ENCODE measurements at places on chromosomes 6 and 20.

DNA sequence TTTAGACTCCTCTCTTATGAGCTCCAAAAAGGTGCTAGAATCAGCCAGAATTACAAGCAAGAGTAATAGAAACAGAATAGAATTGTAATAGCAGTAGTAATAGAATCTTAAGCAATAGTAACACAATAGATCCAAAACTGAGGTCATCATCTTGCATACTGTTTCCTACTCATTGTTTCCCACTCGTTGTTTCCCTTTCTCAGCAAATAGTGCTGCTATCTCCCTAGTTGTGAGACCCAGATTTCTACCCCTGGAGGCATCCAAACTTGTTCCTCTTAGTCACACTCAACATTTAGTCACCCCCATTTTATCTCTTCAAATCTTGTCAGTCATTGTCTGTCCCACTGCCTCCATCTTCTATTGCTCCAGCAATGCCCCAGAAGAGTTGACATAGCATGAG lies 356.9 kb upstream of the MARCKS start:
- no peak for DNase-seq

- no peak for DNase-seq
Measured at GRCh38 chr6:87183687-87184086, 28.3 kb downstream of the ZNF292 start.

- peak; percentile 45 for DNase-seq
Measured at GRCh38 chr6:166627875-166628801, 1.1 kb upstream of the RPS6KA2 start.

DNA sequence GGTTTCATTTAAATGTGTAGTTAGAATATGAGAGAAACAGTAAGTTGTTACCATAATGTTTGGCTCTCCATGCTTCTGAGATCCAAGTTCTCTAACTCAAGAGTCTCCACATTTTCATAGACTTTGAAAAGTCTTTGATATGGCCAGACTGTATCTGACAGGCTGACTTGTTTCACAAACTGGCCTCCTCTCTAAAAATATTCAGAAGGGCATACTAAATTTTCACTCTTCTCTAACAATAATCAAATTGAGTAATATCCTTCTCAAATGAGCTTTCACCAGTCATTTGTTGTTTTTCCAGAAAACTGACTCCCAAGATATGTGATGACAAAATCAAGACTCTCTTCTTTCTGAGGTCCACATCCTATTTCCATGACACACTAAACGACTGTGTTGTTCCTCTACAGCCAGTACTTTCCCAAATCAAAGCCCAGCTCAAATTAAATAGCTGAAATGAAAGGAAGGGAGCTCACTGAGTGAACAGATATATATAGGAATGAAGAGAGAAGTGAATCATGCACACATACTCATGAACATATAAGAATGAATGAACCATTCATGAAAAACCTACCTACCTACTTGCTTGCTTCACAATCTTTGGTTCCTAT lies 15.1 kb downstream of the HIVEP2 start:
- no peak for DNase-seq

GRCh38 chr6:37048851-37049757 lies 43.6 kb downstream of the FGD2 start:
- peak; percentile 78 for DNase-seq

DNA sequence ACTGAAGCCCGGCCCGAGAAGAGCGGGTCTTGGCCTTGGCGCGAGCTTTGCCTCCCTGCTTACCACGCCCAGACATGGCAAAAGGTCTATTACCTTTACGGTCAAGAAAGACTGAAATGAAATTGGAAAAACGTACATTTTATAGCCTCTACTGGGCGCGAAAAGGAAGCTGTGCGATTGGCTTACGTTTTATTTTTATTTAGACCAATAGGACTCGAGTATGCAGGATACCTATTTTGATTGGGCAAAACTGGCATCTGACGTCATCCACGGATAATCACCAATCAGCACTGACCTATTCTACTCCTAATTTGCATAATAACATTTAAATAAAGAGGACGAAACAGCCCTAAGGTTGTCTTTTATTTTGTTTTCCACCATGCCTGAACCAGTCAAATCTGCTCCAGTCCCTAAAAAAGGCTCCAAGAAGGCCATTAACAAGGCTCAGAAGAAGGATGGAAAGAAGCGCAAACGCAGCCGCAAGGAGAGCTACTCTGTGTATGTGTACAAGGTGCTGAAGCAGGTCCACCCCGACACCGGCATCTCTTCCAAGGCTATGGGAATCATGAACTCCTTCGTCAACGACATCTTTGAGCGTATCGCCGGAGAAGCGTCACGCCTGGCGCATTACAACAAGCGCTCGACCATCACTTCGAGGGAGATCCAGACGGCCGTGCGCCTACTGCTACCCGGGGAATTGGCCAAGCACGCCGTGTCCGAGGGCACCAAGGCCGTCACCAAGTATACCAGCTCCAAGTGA lies 97.4 kb downstream of the OR2B2 start:
- peak; percentile 90 for DNase-seq

- DNase-seq: no peak
Measured at GRCh38 chr20:57707320-57707719, 2.5 kb downstream of the PMEPA1 start.

DNA sequence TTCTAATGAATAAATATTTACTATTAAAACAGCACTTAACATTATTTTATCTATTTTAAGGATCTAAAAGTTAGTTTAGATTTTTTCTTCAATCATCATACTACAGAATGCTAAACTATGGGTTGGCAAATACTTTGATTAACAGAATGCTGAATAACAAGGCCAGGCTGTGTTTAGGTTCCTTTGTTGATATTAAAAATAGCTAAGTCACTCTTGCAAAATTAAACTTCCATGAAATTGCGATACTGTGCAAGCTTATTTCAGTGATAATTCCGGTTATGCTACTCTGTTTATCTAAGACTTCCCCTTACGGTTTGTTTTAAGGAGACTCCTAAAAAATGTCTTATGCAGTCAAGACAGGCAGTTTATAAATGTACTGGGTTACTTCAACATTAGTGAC lies 2.8 kb downstream of the RNF24 start:
- no peak for DNase-seq

GRCh38 chr6:98833307-98834059 lies 891 bp upstream of the POU3F2 start:
- peak; percentile 21 for DNase-seq

GRCh38 chr6:412146-412886 lies 20.8 kb downstream of the IRF4 start:
- DNase-seq: no peak

All from CD4-positive, alpha-beta T cell treated with Interleukin-1 beta for 1 hour (primary cell).